ENCODE measurements at places on chromosomes 2 and 18.

- DNase-seq, result no peak
These were observed 15.5 kb downstream of the CACNB4 start for GRCh38 chr2:152083202-152083875.

DNA sequence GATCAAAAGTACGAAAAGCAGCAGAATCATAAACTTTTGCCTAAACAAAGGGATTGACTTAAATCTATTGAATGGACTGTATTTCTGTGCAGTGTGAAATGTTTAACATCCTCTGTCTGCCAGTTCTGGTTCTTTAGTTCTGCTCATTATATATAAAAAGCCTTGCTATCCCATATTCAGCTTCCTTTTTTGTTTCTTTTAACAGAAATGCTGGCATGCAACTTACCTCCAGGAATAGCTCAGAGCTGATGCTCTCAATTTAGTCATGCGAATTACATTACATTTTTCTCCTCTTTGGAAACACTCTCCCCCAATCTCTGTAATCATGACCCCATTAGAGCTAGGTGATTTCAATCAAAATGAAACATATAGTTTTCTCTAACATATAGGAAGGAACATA, 73.6 kb downstream of the SPHKAP start:
- DNase-seq, result no peak

GRCh38 chr2:200034816-200035215, 79.4 kb downstream of the MAIP1 start:
- DNase-seq, result no peak

- no peak for DNase-seq
These were observed 255.5 kb downstream of the ETAA1 start for GRCh38 chr2:67652679-67653078.

DNA sequence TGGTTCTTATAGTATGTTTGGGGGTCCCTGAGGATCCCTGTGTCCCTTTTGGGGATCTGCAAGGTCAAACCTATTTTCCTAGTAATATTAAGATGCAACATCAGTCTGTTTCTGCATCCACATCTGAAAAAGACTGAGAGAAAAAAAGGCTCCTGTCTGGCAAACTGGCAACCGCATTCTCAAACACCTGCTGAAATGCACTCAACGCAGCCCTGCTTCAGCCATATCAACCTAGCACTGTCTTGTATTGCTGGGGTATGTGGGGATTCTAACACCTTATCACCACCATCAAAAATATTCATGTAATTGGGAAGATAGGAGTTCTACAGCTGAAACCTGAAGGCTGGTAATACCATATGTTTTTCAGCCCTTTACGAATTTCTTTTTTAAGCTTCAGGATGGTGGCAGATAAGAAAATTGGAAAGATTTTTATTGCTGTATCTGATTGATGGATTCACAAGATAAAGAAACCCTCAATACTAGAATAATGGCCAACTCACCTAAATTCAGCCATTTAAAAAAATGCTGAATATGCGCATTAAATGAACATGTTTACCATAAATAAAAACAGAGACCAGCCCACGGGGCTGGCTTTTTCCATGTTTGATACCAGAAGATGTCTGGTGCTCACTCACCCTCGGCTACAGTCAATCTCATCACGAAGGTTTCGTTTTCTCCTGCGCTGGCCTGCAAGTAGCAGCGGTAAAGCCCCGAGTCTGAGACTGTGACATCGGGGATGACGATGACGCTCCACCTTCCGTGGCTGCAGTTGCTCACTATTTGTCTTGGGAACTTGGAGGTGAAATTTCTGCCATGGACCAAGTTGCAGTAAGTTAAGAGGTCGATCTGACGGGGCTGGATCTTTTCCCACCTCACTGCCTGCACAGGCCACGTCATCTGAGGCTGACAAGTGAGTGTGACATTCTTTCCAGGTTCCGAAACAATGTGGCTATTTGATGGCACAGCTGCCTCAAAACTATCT, 52.3 kb downstream of the CD226 start:
- DNase-seq, result no peak

DNA sequence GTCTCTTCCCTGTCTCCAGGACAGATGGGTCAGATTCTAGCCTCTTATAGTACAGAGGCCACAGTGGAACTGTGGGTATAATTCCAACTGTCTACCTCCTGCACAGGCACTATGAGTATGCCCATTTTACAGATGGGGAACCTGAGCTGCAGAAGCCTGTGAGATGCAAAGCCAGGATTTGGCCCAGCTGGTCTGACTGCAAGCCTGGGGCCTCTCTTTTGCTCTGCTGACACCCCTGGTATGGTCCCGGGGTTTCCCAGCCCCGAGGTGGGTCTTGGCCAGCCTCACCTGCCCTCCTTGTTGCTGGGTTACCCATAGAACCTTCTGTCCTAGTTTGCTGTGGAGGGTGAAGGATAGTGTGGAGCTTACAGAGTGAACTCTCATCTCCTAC, 9.8 kb downstream of the HS6ST1 start:
- no peak for DNase-seq

Measured in stimulated activated CD8-positive, alpha-beta memory T cell treated with anti-CD3 and anti-CD28 coated beads, Interleukin-4, amount 100 ng/mL, for 24 hours (primary cell).